ENCODE measurements at places on chromosomes 1 and 21.

- DNase-seq: no peak
These were observed 8.3 kb downstream of the GPR37L1 start for GRCh38 chr1:202130816-202131522.

DNA sequence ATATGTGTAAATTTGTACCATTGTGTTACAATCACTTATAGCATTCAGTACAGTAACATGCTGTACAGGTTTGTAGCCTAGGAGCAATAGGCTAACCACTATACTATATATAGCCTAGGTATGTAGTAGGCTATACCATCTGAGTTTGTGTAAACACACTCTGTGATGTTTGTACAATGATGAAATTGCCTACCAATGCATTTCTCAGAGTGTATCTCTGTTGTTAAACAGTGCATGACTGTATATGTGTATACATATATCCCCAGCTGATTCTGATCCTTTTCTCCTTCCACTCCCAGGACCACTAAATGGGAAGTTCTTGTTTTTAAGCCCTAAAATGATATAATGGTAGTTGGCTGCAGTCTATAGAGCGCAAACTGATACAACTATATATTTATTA lies 7.8 kb downstream of the GNPAT start:
- no peak for DNase-seq

DNA sequence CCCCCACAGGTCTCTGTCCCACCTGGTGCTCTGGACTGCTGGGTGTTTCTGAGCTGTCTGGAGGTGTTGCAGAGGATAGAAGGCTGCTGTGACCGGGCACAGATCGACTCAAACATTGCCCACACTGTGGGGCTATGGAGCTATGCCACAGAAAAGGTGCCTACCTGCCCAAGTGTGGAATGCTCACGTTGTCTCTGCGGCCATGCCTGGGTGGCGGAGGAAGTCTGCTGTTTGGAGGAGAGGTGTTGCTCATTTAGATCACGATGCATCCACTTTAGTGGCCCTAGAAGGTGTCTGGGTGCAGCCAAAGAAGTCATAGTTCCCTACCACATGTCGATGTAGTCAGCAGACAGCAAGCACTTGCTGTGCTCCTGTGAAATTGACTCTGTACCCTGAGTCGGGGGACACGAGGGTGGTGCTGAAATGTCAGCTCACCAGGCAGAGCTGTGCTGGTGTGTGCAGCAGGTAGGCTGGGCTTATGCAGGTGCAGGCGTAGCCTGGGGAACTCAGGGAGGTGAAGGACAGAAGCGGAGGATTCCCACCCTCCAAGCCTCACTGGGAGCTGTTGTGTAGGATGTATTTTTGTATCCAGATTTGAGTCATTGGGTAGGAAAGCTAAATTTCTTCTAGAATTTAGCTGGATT lies 32.8 kb upstream of the PWP2 start:
- DNase-seq: no peak

- no peak for DNase-seq
These were observed 445.6 kb downstream of the PLPP3 start for GRCh38 chr1:56133522-56134472.

DNA sequence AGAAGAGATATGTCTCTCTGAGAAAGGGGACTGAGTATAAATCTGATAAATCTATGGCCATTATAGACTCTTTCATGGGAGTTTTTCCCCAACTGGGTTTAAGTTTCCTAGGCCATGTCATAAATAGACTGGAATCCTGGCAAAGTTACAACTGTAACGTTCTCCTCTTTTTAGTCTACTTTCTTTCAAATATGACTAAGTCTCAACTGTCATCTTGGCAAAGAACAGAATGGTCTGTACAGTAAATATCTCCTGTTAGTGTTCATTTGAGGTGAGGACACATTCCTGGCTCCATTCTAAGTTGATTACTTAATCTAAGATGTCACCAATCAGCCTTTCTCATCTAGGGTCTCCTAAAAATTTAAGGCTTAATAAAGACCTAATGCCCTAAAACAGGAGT lies 300.5 kb downstream of the BRINP2 start:
- no peak for DNase-seq

GRCh38 chr1:66364578-66365391 lies 169.2 kb upstream of the SGIP1 start:
- DNase-seq: no peak

DNA sequence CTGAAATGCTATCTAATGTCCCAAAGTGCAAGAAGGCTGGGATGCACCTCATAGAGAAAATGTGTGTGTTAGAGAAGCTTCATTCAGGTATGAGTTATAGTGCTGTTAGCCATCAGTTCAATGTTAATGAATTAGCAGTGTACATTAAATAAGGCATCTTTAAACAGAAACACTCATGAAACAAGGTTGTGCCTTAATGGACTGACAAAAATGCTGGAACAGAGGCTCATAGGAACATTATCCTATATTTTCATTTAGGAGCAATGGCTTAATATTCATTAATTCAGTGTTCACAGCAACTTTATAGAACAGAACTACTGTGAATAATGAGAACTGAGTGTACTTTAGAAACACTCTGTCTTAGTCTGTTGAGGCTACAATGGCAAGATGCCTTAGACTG lies 15.2 kb upstream of the FAM89A start:
- DNase-seq: no peak

- DNase-seq: peak; percentile 58
These were observed 64.8 kb downstream of the DNTTIP2 start for GRCh38 chr1:93814059-93814794.

- no peak for DNase-seq
These were observed 9.8 kb downstream of the PLEKHO1 start for GRCh38 chr1:150159550-150159949.

DNA sequence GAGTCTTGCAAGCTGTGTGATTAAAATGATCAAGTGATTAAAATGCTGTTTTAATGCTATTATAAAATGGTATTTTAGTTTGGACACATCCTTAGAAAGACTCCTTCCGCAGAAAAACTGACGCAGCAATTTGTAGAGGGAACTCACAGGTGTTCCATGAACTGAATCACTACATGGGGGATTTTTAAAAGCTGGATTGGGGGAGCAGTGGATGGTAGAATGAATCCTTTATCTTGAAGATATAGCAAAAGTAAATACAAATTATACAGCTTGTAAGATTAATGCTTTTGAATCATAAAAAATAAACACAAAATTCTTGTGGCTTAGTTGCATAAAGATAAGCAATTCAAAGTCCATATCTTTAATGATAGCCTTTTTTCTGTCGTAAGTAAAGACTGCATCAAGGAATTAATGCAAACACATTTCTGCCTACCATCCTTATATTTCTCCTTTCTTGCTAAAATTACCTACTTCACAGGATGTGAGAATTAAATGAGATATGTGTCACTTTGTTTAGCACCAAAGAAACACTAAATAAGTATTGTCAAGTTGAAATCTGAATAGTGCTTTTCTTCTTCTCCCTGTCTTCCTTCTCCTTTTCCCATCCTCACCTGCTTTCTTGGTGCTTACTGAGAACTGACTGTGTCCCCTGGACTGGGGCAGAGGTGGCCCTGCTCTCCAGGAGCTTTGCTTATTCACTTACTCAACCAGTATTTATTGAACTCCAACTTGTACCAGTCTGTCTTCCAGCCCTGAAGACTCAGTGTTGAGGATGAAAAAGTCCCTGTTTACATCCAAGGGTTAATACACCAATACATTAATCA lies 61.5 kb upstream of the F3 start:
- DNase-seq: no peak

GRCh38 chr21:41317063-41317392 lies 427 bp downstream of the FAM3B start:
- DNase-seq: no peak

- no peak for DNase-seq
These were observed 38.2 kb downstream of the SLC9A1 start for GRCh38 chr1:27116697-27117096.

DNA sequence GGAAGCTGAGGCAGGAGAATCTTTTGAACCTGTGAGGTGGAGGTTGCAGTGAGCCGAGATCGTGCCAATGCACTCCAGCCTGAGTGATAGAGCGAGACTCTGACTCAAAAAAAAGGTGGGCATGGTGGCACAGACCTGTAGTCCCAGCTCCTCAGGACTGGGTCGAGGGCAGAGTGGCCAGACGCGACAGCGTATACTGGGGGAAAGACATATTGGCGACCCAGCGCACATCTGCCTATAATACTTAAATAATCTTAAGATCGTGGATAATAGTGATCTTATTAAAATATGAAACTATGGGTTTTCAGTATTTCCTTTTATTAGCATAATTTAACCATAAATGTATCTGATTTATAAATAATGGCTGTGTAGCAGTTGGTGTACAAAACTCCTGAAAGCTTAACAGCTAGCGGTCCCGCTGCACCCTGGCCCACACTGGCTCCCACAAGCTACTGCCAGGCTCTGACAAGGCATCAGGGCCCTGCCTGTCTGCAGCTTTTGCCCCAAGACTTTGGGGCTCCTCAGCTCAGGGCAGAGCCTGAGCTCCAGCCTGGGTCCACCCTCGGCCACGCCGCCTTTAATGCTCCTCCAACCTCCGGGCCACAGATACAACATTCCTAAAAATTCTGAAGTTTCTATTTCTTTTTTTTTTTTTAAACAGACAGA lies 2.7 kb upstream of the AURKAIP1 start:
- DNase-seq: no peak

- DNase-seq: no peak
These were observed 7.6 kb upstream of the RGS16 start for GRCh38 chr1:182611787-182612186.

DNA sequence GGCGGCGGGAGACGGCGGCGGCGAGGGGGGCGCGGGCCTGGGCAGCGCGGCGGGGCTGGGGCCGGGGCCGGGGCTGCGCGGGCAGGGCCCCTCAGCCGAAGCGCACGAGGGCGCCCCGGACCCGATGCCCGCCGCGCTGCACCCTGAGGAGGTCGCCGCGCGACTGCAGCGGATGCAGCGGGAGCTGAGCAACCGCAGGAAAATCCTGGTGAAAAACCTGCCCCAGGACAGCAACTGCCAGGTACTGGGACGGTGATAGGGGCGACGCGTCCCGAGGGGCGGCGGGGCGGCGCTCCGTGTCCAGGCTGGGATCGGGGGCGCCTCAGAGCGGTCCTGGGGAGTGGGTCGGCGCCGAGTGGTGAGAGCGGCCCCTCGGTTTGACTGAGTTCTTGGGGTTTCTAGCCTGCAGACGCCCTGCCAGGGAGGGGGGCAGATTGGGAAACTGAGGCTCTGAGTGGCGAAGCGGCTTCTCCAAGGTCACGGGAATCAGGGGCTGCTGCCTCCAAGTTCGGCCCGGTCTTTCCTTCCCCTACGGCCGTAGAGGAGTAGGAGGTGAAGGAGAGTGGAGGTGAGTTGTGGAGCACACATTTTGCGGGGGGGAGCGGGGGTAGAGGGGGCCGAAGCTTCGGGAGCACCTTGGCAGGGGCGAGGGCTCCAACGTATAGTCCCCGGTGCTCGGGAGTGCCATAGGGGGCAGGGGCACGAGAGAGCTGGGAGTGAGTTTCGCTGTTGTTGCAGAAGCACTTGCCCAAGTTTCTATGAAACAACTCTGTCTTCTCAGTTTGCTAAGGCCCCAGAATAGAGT lies 508 bp downstream of the RAVER2 start:
- DNase-seq: no peak

- no peak for DNase-seq
These were observed 139.6 kb downstream of the FOXD2 start for GRCh38 chr1:47577303-47578025.

- DNase-seq: no peak
These were observed 3.8 kb downstream of the NFIA start for GRCh38 chr1:61085983-61086644.

DNA sequence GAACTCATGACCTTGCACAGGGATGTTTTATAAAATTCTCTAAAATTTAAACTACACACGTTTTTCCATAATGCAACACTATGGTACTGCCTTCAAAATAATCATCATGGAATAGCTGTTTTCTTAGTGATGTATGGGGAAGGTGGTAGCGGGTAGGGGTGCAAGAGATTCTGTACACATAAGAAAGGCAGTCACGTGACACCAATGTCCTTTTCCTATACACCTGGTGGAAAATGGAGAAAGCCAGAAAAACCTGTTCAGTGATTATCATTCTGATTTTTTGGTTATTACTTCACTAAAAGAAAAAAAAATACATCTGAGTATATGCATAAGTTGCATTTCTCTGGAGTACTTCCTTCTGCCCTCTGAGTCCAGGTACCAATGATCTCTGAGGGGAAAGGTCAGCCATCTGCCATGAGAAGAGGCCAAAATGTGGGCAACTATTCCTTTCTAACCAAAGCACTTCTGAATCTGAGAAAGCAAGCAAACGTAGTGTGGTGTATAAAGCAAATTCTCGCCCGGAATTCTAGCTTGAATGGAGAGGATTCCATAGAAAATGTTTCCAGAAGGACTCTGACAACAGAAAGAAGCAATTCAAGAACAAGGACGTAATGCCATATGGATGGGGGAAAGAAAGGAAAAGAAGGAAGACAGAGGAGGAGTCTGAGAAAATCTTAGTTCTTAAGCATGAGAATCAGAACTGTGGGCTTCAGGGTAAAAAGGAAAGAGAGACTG lies 137.3 kb downstream of the RERE start:
- DNase-seq: no peak

GRCh38 chr21:31337996-31338907 lies 5.8 kb downstream of the TIAM1 start:
- DNase-seq: no peak

DNA sequence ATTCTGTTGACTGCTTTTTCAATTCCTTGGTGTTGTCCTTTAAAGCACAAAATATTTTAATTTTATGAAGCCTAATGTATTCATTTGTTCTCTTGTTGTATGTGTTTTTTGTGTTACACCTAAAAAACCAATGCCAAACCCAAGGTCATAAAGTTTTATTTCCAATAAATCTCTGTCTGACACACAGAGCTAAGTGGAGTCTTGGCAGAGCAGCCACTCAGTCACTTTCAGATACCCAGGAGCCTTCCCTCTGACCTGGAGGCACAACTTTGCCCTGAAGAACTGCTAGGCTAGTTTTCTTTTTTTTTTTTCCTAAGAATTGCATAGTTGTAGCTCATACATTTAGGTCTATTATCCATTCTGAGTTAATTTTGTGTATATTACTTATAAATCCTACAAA lies 71.2 kb upstream of the BCL9 start:
- DNase-seq: no peak

DNA sequence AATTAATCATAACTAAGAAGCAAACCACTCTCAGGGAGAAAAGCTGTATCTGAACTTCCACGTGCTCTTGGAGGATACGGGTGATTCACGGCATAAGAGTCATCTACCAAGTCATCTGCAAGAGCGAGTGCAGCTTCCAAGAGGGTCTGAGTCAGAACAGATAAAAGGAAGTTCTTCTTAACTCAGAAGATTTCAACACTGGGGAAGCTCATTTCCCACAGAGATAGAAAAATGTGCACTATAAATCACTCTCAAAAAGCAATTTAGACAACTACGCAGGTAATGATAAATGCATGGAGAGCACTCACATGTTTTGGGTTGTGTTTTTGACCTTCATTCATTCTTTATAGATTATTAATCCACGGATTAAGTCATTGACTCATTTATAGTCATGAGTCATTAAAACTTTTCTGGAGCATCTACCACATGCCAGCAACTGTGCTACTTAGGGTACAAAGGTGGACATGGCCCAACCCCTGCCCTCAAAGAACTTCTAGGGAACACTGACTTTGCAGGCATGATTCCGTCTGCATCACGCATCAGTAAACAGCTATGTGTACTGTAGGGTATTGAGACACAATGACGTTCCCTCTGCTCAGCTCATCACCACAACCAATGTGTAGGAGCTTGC lies 20.8 kb downstream of the KCNJ15 start:
- DNase-seq: peak; percentile 56

- no peak for DNase-seq
These were observed 125.9 kb downstream of the ZMYM4 start for GRCh38 chr1:35394386-35394785.
